ENCODE measurements at places on chromosomes 16 and 17.

DNA sequence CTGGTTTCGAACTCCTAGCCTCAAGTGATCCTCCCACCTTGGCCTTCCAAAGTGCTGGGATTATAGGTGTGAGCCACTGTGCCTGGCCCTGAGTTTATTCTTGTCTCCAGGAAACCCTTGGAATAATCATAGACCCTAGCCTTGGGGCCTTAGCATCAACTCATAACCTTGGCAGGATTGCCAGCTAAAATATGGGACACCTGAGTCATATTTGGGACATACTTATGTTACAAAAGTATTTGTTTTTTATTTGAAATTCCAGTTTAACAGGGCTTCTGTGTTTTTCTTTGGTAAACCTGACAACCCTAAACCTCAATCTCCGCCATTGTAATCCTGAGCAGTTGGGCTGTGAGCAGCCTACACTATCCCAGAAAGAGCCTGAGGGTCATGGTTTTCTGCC is 28.6 kb upstream of the TNS4 start:
- no peak for DNase-seq

GRCh38 chr16:57358086-57358420 is 530 bp upstream of the CCL22 start:
- DNase-seq = no peak

DNA sequence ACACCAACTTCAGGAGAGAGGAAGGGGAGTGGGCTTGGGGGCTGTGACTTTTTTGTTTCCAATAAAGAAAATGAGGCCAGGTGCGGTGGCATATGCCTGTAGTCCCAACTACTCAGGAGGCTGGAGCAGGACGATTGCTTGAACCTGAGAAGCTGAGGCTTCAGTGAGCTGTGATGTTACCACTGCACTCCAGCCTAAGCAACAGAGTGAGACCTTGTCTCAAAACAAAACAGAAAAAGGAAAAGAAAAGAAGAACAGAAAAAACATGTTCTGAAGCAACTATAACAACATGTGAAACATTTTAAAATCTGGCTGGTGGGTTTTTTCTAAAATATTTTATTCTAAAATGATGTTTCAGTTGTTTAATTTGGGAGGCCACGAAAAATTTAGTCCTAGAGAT is 554.0 kb upstream of the ZFHX3 start:
- no peak for DNase-seq

GRCh38 chr16:2505695-2506094 is 8.1 kb upstream of the ATP6V0C start:
- no peak for DNase-seq

DNA sequence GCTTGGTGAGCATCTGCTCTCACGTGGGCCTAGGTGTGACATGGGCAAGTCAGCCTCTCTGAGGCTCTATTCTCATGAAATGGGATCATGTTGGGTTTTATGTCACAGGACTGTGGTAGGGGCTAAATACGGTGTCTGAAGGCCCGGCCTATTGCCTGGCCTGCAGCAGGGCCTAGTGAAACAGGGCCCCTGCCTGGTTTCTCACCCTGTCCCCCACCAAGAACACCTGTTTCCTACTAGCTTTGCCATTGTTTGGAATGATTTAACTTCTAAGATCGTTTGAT is 29.1 kb downstream of the POLR3E start:
- no peak for DNase-seq

GRCh38 chr17:15507896-15508295 is 40.5 kb upstream of the CDRT4 start:
- no peak for DNase-seq

DNA sequence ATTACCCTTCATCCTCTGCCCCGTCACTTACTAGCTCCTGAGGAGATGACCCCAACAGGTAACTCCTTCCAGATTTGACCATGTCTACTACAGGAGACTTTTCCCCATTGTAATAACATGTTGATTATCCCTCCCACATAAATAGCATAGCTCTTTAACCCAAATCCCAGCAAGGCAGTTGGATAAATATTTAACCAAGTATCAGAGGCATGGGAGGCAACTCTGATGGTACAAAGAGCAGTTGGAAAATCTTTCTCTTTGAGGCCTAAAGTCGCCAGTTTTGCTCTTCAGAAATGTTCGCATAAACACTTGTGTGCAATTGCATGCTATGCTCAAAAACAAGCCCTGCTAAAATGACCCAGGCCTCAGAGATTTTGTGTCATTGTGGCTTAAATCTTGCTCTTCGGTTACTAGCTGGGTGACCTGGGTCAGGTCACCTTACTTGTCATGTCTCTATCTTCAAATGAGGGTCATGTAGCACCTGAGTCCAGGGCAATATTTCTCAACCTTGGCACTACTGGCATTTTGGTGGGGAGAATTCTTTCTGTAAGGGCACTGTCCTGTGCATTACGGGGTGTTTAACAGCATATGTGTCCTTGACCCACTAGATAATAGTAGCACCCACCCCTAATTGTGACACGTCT is 48.8 kb downstream of the HSD17B2 start:
- no peak for DNase-seq

DNA sequence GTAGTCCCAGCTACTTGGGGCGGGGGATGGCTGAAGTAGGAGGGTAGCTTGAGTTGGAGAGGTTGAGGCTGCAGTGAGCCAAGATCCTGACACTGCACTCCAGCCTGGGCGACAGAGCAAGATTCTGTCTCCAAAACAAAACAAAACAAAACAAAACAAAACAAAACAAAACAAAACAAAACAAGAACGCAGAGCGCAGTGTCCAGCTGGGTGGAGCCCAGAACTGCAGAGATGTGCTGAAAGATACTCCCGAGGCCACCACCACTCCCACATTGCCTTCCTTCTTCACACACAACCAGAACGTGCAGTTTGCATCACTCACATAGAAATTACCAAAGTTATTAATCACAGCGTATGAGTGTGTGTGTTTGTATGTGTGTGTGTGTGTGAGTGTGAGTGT is 222.9 kb upstream of the ASIC2 start:
- no peak for DNase-seq

DNA sequence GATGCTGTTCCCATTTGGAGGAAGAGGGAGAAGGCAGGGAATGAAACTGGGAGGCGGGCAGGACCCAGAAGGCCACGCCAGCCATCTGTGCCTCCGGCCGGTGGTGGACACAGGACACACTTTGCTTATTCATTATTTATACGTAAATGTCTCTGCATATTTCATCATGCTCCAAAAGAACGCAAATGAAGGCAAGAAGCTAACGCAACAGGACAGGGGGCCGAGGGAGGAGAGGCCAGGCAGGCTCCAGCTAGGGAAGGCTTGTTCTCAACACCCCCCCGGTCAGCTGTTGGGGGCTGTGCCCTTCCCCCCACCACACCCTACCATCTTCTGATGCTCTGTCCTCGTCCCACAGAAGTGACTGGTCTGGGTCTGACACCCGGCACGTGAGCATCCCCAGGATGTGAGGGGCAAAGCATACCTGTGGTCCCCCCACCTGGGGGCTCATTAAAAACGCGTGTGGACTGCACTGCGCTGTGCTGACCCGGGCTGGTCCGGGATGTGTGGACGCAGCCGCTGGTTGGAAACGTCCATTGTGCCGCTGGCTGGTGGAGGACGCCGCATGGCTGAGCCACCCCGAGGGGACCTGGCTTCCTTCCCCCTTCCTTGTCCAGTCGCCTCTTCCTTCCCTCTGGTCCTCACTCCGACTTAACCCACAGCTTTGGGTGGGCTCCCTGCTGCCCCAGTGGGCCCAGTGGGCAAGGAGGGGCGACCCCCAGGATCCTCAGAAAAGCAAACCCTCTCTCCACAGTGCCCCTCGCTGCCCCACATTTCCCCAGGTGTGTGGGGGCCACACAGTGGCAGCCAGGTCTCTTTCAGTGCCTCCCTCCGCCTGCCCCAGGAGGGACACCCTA is 46.4 kb upstream of the ENPP7 start:
- DNase-seq = no peak

DNA sequence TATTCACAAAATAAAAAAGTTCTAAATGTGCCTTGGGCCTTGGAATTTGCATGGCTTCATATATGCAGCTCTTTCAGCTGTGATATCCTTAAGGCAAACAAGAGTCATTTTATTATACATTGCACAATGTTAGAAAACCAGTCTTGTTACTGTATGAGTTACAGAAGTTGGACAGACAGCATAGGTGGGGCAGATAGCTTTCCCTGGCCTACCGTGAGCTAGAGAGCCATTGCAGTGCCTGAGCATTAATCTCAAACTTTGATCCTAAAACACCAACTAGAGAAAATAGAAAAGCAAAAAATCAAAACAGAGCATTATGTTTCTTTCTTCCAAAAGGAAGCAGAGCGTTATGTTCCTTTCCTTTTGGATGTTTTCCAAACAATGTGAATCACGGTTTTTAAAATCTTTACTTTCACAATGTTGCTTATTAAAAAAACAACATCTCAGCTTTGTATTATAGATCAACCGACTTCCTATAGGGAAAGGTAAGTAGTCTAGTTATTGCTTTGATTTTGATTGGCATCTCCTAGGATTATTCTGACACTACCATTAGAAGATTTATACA is 32.2 kb downstream of the ARHGAP44 start:
- no peak for DNase-seq

GRCh38 chr17:19714542-19715411 is 1.6 kb downstream of the SLC47A2 start:
- DNase-seq = no peak

- no peak for DNase-seq
Measured at GRCh38 chr16:8869212-8869987, 594 bp upstream of the CARHSP1 start.

- DNase-seq = no peak
Measured at GRCh38 chr16:144797-145252, 6.4 kb upstream of the NPRL3 start.

GRCh38 chr16:51391798-51392511 is 240.9 kb upstream of the SALL1 start:
- no peak for DNase-seq

GRCh38 chr17:80455784-80456183 is 20.6 kb downstream of the NPTX1 start:
- no peak for DNase-seq

DNA sequence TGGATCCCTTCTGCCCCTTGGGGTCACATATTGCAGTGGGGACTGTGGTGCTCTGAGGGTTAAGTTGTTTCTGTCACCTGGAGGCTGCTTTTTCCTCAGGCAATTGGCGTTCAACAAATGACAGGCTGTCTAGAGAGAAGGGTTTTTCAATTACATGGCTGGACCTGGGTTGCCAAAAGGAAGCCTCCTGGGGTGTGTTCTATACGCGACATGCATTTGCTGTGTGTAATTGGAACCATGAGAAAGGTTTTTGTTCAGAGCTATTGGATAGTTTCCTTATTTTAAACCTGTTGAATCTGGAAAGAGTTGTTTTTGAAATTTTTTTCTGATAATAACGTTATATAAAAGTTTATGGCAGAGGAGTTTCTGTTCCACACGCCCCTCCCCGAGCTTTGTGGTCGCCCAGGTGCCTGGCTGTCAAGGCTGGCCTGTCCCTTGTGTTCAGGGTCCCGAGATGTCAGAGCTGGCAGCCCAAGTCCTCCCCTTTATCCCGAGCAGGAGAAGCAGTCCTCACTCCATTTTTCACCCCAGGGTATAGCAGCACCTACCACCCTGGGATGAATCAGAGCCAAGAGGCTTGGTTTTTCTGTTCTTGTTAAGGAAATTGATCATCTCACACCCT is 26.1 kb upstream of the ZNF750 start:
- no peak for DNase-seq

DNA sequence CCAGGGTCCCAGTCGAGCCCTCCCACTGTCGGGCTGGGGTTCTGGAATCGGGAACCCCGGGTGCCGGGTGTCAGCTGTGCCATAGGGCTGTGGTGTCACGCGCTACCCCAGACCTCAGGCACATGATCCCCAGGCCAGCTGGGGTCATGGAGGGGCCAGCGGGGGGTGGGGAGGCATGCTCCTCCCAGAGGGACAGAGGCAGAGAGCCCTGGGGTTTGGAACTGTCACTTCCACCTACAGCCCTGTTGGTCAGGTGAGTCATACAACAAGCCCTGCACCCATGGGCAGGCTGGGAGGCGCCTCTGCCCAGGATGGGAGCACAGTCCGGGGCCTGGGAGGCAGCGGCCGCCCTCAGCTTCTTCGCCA is 63.0 kb downstream of the BAIAP2 start:
- DNase-seq = no peak

- DNase-seq = no peak
Measured at GRCh38 chr16:68732042-68732680, 4.9 kb upstream of the CDH1 start.

DNA sequence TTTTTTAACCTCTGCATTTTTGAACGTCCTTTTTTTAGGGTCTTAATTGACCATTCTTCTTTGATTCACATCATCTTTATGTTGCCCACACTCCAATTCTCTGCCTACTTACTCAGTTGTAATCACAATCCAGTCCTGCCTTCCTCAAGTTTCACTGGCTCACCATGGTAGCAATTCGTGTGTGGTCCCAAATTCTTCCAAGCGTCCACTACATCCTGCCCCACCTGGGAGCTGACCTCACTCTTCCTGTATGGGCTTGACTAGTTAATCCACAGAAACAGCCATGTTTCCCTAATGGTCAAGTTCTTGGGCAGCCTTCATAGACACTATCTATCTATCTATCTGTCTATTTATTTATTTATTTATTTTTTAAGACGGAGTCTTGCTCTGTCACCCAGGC is 7.1 kb downstream of the TLCD2 start:
- DNase-seq = no peak
